ENCODE measurements at places on chromosomes 12 and 14.

DNA sequence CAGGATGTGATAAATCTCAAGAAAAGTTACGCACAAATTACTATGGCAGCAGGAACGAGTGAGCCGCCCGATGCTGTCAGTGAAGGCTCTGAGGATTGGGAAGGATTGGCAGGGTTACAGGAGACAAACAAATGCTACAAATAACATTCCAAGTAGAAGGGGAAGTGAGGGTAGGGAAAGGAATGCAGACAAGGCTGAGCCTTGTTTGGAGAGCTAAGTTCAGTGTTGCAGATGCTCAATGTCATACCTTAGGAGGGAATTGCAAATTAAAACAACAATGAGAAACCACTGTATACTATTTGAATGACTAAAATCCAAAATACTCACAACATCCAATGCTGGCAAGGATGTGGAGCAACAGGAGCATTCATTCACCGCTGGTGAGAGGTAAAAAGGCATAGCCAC, 1.3 kb downstream of the CLEC9A start:
- no peak for DNase-seq

GRCh38 chr12:98741556-98742265, 96.6 kb downstream of the APAF1 start:
- DNase-seq, result no peak

- no peak for DNase-seq
These were observed 23.8 kb upstream of the SMCO2 start for GRCh38 chr12:27422697-27423096.

- no peak for DNase-seq
These were observed 43.6 kb downstream of the FGD6 start for GRCh38 chr12:95173392-95174251.
